Uterus (tissue), 4 donors: ENCODE measurements at places on chromosomes 3 and 15. TPM values are rescaled to one million over a fixed set of nuclear protein-coding genes. Genes with fewer than 3 reads are reported as not detected.

GRCh38 chr3:46429671-46430070 is 22.6 kb downstream of the CCRL2 start:
- no peak for DNase-seq

GRCh38 chr15:29518442-29518841 is 248.8 kb upstream of the NSMCE3 start:
- no peak for DNase-seq

- DNase-seq, result no peak
Observed at GRCh38 chr3:159458010-159458409, 530.6 kb upstream of the IL12A start.

- DNase-seq, result no peak
Observed at GRCh38 chr15:72217216-72217615, 13.8 kb downstream of the PKM start.

- DNase-seq, result no peak
Observed at GRCh38 chr3:153855772-153856171, 265.4 kb upstream of the ARHGEF26 start.

DNA sequence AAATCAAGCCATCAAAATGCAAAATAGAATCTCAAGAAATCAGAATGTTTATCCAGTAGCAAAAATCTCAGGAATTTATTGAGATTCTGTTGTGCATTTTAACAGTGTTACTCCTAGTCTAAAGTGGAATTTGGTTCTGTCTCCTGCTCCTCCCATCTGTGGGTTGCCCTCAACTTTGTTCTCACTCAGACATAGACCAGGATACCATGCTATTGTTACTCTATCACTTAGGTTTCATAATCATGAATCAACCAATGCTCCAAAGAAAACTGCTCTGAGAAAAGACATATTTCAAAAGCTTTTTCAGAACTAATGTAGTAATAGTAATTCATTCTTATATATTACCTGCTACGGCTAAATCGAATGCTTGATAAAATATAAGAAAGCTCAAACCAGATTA is 274.7 kb downstream of the RBMS3 start:
- no peak for DNase-seq

DNA sequence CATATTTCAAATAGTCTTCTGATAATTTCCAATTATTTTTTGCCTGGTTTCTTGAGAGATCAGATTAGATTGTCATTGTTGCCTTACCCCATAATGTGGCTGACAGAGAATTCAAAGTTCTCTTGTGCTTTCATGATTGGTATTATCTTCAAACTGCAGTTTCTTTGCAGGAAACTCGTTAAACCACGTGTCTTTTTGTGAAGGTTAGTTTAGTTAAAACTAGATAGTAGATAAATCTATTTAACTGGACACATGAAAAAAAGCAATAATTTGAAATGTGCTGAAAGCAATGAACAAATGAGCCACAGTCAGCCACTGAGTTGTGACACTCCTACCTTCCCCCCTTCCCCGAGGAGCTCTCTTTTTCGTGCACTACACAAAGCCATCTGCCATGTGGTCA is 327.5 kb upstream of the UMPS start:
- DNase-seq, result no peak

GRCh38 chr3:170383567-170383966 is 26.1 kb downstream of the SKIL start:
- no peak for DNase-seq

DNA sequence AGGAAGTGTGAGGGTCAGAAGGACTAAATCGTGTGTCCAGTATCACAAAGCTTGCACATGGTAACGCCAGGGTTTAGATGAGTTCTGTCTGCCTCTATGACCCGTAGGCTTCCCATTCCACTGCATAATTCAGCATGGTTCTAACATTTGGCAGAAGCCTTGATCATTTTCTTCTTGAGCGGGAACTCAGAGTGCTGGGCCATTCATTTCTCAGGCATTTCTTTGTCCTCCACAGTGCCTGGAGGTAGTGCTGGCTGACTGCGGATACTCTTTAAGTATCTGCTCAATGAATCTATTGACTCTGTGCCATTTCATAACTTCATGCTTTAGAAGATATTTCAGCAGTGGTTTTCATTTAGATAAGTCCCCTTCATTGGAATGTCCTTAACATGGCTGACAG is 370.2 kb downstream of the EPHB1 start:
- DNase-seq, result no peak

DNA sequence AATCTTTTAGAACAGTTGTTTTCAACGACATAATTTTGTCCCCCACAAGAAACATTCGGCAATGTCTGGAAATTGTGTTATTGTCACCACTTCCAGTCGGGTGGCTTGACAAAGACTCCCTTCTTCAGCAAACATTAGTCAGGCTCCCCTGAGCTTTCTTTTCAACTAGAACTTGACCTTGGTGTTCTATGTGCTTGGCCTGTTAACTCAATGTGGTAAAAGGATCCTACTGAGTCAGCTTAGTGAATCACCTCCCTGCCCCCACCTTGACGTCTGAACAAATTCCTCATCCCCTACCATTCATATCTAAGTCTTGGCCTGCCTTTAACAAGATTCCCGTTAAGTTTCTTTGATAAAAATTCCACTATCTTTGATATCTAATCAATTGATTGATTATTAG is 465.0 kb upstream of the ROBO1 start:
- DNase-seq, result no peak

DNA sequence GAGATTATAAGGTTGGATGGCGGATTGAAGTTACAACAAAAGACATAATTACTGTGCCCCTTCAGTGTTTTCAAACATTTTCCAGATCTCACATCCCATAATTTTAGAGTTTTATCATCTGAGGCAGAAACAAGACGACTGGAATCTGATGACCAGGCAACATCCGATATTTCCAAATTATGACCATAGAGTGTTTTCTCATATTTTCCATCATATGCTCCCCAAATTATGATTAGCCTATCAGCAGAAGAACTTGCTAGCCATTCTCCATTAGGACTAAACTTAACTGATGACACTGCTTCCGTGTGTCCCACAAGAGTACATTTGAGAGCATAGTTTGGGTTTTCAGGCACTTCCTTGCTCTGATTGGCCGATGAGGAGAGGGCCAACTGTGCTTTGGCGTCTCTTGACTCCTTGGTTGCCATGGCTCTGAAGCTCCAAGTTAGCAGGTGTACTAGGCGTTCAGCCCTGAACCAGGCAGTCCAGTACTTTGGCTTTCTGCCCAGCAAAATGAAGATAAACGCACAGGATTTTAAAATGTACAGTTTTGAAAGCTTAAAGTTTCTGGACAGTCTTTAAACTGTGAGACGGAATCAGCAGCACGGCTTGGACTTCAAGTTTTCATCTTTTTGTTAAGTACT is 638 bp downstream of the WDR5B start:
- peak; percentile 16 for DNase-seq

- DNase-seq, result no peak
Observed at GRCh38 chr15:72227720-72228119, 3.3 kb downstream of the PKM start.

DNA sequence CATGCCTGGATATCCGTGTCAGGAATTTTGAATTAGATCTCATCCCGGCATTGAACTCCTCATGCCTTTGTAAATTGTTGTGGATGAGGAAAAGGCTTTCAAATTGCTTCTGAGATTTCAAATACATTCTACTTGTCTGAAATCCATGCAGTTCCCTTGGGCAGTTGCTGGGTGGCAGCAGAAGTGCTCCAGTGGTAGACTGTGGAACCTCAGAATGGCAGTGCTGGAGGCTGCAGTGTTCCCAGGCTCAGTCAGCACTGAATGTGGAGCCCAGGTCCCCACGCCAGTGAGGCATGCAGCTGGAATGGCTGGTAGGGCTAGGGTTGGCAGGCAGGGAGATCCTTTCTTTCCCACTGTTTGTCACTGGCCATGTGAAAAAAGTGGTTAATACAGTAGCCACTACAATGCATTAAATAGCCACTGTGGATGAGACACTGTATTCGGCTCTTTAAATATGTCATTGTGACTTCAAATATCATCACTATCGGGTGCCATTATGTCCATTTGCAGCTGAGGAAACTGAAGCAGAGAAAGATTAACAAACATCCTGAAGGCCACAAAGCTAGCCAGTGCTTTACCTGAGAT is 98.6 kb downstream of the TPRG1 start:
- peak; percentile 20 for DNase-seq

GRCh38 chr15:98760112-98760826 is 111.9 kb downstream of the IGF1R start:
- no peak for DNase-seq

GRCh38 chr15:79265167-79265566 is 17.4 kb upstream of the ANKRD34C start:
- DNase-seq, result no peak

SI gene
- total RNA-seq, result not detected

POLG gene
- 57.0 TPM for total RNA-seq

C3orf49 gene
- total RNA-seq, result not detected

GOLGA6D gene
- total RNA-seq, result not detected

DNAH12 gene
- not detected for total RNA-seq
